ENCODE measurements at places on chromosomes 13 and 19.

DNA sequence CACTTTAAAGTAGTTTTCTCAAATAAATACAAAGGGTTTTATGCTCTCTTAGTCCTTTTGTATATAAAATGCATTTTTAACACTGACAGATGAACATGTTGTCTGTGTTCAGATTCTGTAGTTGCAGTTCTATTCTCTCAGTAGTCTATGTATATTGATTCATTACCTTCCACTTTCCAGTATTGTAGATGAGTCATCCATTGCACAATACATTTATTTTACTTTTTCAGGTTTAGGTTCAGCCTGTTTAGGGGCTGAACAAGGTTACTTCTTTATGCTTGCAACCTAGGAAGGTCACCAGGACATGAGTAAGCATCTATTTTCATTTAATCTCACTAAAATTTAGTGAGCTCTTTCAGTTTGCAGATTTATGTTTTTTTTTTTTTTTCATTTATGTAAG, 173.6 kb downstream of the NALCN start:
- no peak for DNase-seq

DNA sequence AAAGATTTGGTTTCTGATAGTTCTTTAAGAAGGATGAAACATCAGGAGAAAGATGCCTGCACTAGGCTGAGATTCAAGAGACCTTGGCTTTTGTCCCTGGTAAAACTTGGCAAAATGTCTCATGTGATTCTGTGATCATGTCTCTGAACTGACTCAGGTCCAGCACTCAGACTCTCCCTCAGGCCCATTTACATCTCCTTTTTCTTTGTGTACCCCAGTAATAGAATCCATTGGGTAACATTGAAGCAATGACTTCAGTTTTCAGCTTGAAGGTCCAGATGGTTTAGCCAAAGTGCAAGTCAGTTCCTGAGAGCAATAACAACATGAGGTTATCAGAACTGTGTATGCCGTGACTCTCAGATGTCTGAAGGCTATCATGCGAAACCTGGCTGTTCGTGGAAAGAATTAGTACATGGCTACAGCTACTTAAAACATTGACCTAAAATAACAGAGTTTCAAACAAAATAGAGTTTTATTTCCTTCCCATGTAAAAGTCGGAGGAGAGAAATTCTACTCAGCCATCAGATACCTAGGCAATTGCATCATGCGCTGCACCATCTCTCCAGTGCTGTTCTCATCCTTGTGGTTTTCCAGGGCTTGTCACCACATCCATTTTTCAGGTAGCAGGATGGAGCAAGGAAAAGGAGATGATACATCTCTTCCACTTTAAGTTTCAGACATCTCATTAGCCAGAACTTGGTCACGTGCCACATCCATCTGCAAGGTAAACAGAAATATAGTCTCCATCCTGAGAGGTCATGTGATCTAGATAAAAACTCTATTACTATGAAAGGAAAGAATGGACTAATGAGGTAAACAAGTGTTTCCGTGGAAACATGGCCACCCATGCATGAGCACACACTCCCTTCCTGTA, 117.3 kb downstream of the POSTN start:
- peak; percentile 59 for DNase-seq

GRCh38 chr13:105442949-105443699, 1092.3 kb downstream of the EFNB2 start:
- peak; percentile 16 for DNase-seq

GRCh38 chr19:5273782-5274181, 66.8 kb downstream of the PTPRS start:
- DNase-seq: no peak

- DNase-seq: no peak
Measured at GRCh38 chr19:2243274-2244124, 5.6 kb upstream of the AMH start.

- DNase-seq: no peak
Measured at GRCh38 chr13:26996965-26997752, 174.5 kb downstream of the USP12 start.

DNA sequence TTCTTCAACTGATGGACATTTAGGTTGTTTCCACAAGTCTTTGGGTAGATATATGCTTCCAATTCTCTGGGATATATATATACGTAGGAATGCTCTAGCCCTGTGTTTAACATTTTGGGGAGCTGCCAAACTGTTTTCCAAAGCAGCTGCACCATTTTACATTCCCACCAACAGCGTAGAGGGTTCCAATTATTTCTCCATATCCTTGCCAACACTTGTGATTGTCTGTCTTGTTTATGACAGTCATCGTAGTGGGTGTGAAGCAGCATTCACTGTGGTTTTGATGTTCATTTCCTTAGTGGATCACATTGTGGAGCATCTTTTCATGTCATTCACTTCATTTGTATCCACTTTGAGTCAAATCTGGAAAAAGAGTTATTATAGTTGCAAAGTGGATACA, 4.7 kb upstream of the CBLC start:
- no peak for DNase-seq

GRCh38 chr13:27979001-27979643, 9.4 kb downstream of the URAD start:
- DNase-seq: no peak

DNA sequence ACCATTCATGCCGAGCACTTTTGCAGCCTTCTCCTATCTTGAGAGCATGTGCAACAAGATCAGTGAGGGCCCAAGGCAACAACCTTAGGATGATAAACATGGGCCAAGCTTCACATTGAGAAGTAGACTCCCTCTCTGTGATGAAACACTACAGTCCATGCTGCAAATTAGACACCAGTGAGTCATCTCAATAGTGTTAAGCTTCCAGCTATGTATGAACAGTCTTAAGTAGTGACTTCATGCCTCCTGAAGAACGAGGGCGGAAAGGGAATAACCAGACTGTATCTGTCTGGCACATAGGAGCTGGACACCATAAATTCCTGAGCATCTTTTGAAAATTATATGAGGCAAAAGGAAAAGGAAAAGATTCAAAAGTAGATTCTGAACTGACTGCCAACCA, 309.9 kb upstream of the SLITRK1 start:
- no peak for DNase-seq

- DNase-seq: no peak
Measured at GRCh38 chr13:32323912-32324311, 8.6 kb downstream of the BRCA2 start.

DNA sequence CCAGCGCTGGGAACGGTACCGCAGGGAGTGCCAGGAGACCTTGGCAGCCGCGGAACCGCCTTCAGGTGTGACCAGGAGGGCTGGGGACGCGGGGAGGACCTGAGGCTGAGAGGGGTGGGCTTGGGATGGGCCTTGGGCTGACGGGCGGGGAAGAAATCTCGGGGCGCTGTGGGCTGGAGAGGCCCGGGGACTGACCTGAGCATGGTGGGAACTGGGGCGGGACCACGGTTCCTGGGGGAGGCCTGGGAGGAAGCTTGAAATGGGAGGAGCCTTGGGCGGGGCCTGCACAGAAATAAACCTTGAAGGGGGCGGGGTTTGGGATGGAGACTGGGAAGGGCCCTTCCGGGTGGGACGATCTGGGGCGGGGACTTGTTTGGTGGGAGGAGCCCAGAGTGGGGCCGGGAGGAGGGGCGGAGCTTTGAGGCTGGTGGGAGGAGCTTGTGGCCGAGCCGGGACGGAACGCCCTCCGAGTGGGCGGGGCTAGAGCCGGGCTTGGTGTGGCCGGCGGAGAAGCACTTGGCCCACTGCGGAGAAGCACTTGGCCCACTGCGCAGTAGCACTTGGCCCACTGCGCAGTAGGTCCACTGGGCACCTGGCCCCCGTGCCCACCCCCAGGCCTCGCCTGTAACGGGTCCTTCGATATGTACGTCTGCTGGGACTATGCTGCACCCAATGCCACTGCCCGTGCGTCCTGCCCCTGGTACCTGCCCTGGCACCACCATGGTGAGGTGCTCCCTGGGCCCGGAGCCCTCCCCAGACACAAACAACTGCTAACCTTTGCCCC, 2.8 kb downstream of the GIPR start:
- DNase-seq: no peak

DNA sequence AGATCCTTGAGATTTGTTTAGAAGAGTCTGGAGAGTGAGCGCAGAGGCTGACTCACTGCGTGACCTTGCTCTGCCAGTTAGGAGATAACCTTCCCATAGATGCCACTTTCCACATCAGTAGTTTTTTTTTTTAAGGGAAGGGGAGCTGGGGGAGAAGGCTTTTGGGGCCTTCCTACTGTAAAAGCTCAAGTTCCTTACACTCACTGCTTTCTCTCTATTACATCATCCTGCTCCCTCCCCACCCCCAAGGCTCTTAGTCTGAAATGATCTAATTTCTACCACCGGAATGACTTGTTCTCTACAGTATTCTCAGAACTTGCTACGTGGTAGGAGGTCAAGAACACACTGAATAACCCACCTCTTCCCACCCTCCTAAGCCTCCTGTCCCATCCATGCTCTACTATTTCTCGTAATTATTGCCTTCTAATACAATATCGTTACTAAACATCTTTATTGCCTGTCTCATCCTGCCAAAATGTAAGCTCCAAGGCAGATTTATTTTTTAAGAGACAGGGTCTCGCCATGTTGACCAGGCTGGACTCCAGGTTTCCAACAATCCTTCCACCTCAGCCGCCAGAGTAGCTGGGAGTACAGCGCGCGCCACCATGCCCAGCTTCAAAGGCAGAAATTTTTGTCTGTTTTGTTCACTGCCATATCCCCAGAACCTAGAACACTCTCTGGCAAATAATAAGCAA, 1.2 kb downstream of the LONP1 start:
- DNase-seq: no peak

- no peak for DNase-seq
Measured at GRCh38 chr19:30529876-30530275, 157.7 kb downstream of the ZNF536 start.

DNA sequence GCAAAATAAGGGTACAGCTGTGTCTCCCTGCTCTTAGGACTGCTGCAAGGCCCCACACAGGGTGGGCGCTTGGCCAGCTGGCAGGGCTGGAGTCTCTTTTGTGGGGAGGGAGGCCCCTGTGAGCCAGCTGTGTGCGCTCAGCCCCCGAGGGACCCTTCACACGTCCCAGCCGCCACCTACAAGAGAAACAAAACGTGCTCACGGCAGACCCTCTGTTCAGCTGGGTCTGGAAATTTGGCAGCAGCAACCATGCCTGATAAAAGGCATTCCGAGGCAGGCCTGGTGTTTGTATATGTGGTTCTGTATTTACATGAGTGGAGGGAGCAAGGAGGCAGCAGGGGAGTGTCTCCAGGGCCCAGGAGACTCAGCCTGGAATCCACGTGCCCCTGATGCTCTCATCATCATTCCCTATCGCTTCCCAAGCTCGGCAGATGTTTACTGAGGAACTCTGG, 49.7 kb downstream of the CRTC1 start:
- peak; percentile 45 for DNase-seq

- peak; percentile 70 for DNase-seq
Measured at GRCh38 chr19:41993612-41994483, at the start of gene ATP1A3. Gene ATP1A3 (minus strand): TSS chr19:41994230. CDS start chr19:41994076, 154 bp downstream.

GRCh38 chr19:23203841-23204344, 46.3 kb downstream of the ZNF724 start:
- no peak for DNase-seq

DNA sequence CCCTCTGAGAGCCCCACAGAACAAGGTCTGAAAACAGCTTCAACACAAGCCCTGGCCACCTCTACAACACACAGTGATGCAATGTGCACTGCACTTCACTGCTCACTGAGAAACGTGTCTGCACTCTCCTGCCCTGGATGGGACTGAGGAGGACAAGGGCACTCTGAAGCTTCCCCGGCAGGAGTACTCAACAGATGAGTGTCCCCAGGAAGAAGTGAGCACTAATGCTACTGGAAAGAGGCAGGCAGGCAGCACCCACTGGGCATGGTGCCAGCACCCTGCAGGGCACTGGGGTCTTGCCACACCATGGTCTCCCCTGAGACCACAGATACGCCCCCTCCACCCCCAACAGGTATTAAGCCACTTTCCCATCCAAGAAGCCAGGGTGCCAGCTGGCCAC, 17.7 kb upstream of the SLC35E1 start:
- DNase-seq: peak; percentile 30

GRCh38 chr19:4504297-4504701, 14.0 kb downstream of the PLIN4 start:
- DNase-seq: no peak

DNA sequence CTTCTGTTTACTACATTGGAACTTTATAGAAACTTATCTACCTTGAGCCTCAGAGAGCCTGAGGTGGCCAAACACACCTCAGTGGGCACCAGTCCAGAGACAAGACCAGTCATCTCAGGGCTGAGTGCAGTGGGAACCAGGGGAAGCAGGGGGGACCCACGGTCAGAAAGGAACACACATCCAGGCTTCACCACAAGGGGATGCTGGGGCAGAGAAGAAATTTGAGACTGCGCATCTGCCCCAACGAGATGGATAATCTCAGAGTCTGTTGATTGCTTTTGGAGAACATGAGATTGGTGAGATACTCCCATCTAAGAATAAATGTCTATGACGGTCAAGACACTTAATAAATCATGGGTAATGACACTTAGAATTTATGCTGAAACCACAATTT, 98.7 kb downstream of the DOCK9 start:
- DNase-seq: no peak

DNA sequence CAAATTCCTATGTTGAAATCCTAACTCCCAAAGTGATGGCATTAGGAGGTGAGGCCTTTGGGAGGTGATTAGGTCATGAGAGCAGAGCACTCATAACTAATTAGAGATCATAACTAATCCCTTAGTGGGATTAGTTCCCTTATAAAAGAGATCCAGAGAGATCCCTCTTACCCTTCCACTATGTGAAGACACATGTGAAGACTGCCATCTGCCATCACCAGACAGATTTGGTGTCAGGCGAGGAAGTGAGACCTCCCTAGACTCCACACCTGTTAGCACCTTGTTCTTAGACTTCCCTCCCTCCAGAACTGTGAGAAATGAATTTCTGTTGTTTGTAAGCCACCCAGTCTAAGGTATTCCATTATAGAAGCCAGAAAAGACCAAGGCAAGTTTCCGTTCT, 112.2 kb downstream of the NDFIP2 start:
- DNase-seq: no peak

DNA sequence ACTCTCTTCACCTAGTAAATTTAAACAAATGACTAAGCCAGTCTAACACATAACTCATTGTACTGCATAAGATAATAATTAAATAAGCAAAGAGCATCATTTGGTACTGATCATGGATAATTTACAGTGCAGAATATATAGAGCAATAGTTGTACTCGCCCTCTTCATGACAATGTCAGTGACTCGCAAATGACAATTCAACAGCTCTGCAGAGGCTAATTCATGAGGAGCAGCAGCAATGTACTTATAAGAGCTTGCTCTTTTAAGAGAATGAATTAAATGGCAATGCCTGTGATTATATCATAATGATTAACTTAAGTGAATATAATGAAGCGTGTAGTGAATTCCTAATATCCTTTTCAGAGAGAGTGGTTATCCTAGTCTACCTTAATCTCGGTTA, 284.5 kb upstream of the PCDH20 start:
- DNase-seq: no peak

GRCh38 chr19:55309448-55309847, 15.7 kb downstream of the TMEM150B start:
- no peak for DNase-seq

DNA sequence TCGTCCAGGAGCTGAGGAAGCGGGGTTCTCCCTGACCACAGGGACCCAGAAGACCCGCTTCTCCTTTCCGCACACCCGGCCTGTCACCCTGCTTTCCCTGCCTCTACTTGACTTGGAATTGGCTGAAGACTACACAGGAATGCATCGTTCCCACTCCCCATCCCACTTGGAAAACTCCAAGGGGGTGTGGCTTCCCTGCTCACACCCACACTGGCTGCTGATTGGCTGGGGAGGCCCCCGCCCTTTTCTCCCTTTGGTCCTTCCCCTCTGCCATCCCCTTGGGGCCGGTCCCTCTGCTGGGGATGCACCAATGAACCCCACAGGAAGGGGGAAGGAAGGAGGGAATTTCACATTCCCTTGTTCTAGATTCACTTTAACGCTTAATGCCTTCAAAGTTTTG, 18.9 kb downstream of the VASP start:
- DNase-seq: peak; percentile 54
